HCT116 (cell line): ENCODE measurements at places on chromosomes 13 and 19.

DNA sequence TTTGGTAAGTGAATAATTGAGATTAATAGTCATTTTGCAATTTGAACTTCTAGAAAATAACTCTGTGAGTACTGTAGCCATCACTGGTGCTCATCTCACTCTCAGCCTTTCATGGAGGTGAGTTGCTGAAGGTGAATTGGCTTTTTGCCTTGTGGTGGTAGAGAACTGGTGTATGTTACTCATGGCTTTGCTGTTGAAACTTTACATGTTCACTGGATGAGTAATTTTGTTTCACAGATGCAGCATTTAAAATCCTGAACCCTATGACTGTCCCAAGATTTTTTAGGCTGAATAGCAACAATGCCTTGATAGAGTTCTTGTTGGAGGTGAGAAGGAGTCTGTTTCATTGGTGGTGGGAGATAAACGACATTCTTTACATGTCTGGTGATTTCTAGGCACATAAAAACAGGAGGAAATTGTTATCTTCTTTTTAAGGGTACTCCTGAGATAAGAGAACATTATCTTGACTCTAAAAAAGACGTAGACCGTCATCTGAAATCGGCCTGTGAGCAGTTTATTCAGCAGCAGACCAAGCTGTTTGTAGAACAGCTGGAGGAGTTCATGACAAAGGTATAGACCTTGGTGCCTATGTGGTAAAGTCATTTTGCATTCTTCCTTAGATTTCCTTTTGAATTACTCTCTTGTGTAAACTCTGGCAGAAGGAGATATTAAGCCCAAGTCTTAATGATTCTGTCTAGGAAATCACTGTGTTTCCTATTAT, 53.9 kb downstream of the COG3 start:
- no peak for DNase-seq

GRCh38 chr19:49064768-49065611, at the start of gene NTF4:
Gene NTF4, minus strand, starts transcription at chr19:49064818. Its CDS starts 2,821 bp downstream, at chr19:49061997.
- DNase-seq = no peak

DNA sequence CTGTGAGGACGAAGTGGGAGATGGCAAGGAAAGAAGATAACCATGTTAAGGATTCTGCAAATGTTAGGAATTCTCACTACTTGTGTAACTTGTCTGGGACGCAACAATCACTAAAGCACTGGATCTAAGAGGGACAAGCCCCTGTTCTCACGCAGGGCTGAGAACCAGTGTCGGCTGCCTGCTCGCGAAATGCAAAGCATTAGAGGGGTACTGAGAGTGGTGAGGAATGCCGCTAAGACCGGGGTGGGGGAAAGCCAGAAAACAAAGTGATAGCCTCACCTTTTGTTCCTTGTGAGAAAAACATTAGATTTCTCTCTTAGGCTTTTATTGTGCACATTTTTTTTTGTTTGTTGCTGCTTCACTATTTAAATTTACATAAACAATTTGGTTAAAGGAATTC, 241.9 kb downstream of the ABCC4 start:
- DNase-seq = no peak

DNA sequence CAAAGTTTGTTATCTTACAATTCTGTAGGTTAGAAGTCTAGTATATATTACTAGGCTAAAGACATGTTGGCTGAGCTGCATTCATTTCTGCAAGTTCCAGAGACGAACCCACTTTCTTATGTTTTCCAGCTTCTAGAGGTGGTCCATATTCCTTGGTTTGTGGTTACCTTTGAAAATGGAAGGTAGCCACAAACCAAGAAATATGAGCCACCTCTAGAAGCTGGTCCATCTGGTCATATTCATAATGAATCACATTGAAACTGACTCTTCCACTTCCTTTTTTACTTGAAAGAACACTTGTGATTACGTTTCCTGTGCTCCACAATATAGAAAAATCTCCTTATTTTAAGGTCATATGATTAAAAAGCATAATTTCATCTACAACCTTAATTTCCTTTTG, 943.0 kb upstream of the PCDH9 start:
- no peak for DNase-seq

DNA sequence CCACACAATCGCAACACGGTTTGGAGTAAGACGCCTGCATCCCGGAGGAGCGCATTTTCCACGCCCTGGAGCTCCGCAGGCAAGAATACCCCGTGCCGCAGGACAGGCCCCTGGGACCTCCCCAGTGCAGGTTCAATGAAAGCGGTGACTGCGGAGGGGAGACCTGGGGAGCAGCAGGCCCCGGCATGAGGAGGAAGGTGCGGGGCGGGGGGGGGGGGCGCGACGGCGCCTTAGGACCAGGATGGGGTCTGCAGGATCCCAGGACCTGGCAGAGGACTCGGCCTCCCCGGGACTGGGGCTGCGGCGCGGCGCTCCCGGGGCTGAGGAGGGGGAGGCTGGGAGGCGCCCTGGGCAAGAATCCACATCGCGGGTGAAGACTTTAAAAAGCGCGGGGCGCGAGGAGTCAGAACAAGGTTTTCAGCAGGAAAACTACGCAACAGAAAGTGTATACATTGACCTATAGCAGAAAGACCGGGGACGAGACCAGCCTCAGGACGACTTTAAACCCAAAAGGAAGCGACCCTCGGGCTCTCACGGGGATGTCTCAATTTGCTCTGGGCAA, 432 bp downstream of the ZNF611 start:
- no peak for DNase-seq

DNA sequence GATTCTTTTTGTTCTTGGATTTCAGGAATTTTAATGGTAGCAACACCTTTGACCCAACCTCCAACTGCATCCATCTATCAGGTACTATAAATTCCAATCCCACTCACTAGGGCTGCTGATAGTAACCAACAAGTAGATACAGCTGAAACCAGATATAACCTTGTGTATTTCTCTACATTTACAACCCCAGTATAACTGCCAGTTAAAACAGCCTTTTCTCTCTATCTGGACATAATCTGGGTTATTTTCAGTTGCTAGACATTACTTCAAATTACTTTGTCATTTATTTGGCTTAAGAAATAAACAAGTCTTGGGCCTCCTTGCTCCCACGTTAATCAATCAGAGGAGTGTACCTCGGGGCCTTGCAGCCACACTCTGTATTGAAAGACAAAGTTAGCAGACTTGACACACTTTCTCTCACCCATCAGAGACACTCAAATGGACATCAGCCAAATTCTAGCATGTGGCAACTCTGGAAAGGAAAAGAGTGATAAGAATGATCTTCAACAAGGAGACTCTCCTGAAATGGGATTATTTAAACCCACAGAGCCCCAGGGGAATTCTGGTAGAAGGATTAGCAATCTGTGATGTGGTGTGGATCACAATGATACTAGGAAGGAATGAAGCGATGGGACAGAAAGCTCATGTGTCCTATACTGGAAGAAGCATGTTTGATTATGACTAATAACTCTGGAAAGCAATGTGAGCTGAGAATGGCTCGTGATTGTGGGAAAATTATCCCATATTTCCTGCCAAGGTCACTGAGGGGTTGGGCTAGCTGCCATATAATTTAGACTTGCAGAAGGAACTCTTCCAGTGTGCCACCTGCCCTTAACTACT, 157.5 kb downstream of the FLT1 start:
- DNase-seq = no peak

DNA sequence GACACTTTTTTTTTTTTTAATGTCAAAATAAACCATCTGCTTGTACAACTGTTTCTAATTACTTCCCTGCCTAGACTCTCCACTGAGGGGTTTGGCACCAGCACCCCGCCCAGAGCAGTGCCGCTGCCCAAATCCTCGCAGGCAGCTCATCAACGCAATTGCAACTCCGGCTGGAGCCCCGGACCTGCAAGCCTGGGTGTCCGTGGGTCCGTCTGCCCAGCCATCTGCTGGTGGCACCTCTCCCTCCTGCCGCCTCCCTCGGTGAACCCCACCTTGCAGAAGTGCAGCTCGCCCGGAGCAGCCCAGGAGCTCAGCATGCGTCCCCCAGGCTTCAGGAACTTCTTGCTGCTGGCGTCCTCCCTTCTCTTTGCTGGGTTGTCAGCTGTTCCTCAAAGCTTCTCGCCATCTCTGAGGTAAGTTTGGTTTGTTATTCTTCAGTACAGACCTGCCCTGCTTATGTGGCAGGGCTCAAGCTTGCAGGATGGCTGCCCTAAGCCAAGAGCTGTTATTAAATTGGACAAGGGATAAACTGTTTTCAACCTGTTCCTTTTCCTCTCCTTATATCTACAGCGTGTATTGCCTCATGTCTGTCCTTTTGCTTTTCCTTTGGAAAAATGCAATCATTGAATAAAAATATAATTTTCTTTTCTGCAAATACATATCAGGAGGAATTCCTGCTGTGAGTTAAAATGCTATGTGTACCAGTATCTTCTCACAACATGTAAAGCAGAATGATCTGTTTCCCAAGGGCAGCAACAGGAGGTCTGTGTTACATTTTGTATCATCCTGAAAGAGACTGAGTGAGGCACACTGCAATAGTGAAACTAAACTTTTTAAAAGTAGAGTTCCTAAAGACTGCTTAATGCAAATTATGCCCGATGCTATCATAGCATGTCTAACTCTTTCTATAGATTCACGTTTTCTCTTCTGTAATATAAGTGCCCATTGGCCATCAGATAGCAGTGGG, at the start of gene ITGBL1:
Gene ITGBL1 (plus strand): TSS at position 157 of the 967 bp plus-strand sequence. CDS start 159 bp downstream, at position 316.
- no peak for DNase-seq

DNA sequence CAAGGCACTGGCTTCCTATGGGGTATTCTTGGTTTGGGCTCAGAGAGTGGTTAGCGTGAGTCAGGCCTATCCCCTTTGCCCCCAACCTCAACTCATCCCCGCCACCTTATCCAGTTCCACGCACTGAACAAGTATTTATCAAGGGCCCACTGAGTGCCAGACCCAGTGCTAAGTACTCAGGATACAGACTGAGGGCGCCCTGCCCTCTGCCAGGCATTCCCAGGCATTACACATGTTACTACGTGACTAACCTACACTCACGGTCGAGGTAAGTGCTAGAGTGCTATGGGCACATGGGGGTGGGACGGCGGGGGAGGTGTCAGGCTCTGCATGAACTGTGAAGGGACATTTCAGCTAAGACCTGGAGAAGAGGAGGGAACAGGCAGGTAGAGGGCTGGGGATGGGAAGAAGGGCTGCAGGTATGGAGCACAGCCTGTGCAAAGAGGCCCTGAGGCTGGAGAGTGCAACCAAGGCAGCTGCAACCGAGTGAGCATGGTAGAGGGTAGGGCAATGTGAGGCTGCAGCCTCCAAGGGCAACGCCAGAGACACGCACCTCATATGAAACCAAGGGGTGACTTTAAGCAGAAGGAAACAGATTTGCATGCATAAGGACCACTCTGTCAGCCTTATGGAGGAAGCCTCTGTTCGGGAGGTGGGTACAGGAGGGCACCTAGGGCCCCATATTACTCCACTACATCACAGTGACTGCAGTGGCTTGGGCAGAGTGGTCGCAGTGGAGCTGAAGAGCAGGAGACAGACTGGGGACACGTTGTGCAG, 22.5 kb downstream of the DHRS12 start:
- peak; percentile 18 for DNase-seq

DNA sequence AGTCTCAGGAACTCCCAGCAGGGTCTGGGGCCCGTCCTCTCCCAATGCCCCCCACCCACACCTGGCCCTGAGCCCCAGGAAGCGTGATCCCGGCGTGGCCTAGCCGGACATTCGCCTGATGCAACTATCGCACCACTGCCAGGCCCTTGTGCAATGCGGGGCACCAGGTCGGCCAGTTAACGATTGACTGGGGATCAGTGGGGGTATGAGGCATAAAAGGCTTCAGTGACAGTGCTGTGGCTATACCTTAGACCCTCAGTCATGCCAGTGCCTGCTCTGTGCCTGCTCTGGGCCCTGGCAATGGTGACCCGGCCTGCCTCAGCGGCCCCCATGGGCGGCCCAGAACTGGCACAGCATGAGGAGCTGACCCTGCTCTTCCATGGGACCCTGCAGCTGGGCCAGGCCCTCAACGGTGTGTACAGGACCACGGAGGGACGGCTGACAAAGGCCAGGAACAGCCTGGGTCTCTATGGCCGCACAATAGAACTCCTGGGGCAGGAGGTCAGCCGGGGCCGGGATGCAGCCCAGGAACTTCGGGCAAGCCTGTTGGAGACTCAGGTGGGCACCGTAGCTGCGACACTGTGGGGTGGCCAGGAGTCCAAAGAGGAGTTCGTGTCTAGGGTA, at the start of gene ANGPTL8:
Gene ANGPTL8 (plus strand): TSS at position 243 of the 624 bp plus-strand sequence. CDS start 19 bp downstream, at position 262.
- DNase-seq = no peak

DNA sequence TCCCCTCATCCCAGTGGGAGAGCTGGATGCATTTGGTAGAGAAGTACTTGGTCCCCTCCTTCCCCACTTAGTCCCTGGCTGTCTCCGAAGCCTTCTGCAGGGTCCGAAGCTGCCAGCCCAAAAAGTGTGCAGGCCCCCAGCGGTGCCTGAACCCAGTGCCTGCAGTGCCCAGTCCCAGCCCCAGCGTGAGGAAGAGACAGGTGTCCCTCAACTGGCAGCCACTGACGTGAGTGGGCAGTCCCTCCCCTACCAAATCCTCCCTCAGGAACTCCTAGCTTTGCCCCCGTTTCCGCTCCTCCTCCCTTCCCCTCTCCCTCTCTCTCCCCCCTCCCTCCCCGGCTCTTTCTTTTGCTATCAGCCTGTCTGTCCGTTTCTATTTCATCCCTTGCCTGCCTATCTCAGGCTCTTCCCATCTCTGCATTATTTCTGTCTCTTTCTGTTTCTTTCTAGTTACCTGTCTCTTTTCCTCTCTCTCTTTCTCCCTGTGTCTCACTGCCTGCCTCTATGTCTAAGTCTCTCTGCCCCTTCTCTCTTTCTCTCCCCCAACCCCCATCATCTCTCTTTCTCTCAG, 1.8 kb upstream of the LTBP4 start:
- DNase-seq = no peak

GRCh38 chr13:110683203-110683883, 22.6 kb downstream of the CARS2 start:
- DNase-seq = peak; percentile 8

DNA sequence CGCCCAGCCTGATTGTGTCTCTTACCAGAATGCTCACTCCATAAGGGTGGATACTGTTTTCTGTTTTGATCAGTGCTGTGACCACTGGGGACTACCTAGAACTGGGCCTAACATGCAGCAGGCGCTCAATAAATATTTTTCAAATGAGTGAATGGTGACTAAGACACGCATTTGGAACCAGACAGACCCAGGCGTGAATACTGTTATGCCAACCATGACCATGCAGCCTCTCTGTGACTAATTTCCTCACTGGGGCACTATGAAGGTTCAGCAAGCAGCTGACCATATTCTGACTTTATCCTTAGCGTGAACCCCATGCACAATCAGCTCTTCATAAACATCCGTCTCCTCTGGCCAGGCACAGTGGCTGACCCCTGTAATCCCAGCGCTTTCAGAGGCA, 13.0 kb upstream of the SPC24 start:
- DNase-seq = peak; percentile 19
